ENCODE measurements at places on chromosomes 11 and 22. TPM values are rescaled to one million over a fixed set of nuclear protein-coding genes. Genes with fewer than 3 reads are reported as not detected.

DNA sequence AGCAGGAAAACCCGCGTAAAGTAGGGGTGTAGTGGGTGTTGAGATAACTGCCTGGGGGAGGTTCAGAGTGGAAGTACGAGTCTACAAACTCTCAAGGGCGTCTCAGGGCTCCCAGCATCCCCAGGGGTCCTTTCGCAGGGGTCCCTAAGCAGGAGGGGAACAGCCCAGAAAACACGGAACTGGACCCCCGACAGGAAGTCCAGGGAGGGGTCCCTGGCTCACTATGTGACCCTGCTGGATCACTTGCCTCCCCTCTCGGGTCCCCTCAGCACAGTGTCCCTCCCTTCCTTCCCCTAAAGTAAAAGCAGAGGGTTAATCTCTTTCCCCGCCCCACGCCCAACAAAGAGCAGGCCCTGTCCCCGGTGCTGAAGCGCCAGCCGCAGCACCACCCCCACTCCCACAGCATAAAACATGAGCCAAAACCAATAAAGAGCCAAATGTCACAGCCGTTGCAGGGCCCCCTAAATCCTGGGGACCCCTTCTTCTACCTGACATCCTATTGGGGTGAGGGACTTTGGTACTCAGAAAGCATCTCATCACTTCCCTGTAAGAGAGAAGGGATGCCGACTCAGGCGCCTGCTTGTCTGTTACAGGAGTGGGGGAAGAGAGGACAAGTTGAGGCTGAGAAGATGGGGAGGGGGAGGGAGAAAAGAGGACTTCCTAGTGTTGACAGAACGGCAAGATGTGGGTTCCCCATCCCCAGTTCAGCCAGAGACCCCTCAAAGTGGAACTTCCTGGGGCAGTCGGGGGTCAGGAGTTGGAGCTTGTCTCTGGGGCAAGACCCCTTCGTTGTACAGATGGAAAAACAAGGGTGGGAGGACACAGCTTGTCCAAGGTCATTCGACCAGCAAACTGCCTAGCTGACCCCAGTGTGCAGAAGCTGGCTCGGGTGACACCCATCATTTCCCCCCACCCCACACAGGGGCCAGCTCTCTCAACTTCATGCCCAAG lies 1.4 kb upstream of the NEFH start:
- peak; percentile 84 for DNase-seq

DNA sequence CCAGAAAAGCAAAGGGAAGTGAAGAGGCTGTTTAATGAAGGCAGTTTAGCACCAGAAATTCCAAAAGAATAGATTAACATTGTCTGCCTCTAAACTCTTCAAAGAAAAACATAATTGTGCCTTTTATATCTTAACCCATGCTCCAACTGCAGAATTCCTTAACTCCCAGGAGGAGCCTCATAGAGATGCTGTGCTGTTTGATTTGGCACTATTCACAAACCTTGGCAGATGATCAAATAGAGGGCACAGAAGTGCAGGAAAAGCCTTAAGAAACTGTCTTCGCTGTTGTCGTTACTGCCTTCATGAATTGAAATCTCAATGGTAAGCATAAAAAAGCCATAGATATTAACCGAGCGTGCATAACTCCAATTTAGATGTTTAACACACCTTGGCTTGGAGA lies 124.1 kb upstream of the MPPED2 start:
- no peak for DNase-seq

DNA sequence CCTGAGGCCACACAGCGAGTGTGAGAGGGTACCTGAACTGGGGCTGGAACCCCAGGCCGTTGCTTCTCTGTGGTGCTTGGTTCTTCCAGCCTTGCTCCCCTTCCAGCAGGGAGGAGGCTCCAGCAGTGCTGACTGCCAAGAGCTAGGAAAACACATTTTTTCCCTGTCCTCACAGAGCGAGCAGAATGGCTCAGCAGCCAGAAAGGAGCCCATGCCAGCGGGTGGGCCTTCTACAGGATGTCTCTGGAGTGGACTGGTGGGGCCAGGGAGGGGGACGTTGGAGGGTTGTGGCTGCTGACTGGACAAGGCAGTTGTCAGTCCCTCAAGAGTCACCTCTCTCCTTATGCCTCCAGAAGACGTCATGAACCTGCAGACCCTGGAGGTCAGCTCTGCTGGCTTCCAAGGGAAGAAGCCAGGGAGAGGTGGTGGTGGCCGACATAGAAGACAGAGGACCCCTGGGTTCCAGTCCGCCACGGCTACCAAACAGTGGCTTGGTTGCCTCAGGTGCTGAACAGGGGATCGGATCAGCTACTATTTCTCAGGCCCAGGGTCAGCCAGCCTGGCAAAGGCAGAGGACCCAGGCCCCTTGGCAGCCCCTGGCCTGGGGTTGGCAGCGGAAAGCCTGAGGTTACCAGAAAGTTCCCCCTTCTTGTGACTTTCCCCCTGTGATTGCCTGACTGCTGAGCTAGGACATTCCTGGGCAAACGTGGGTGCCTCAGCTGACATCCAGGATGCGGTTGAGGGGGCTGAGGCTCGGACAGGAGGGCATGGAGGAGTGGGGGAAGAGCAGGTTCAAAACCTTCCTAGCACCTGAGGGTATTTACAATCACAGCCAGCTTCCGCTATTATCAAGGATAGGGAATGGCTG lies 3.7 kb downstream of the MAFF start:
- DNase-seq, result no peak

DNA sequence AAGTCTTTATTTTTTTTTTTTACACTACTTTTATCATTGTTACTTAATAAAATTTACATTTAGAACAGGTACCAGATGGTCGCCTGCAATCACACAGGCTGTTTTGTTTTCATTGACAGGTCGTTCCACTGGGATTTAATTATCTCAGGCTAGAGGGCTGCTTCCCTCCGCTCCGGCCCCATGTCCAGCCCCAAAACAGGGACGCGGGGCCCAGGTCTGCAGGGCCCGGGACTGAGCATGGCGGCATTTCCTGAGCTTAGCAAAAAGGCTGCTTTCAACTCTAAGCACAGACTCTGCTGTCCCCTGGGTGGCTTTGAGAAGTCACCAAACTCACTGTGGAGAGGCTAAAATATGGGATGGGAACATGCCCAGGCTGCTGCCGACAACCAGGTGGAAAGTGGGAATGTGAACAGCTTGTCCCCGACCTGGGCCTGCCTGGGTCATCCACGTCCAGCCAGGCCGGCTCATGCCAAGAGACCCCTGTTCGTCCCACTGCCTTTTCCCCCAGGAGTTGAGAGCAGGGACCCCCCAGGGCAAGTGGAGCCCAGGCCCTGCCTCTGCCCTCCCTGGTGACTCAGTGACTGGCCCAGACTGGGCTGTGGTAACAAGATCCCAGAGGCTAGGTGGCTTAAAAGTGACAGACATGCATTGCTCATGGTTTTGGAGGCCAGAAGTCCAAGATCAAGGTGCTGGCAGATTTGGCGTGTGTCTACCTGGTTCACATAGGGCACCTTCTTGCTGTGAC lies 150.0 kb downstream of the SHANK2 start:
- no peak for DNase-seq

GRCh38 chr22:21796863-21797262 lies 61.3 kb upstream of the YPEL1 start:
- DNase-seq, result no peak

- DNase-seq, result no peak
Measured at GRCh38 chr11:20031155-20032001, 128.9 kb downstream of the DBX1 start.

DNA sequence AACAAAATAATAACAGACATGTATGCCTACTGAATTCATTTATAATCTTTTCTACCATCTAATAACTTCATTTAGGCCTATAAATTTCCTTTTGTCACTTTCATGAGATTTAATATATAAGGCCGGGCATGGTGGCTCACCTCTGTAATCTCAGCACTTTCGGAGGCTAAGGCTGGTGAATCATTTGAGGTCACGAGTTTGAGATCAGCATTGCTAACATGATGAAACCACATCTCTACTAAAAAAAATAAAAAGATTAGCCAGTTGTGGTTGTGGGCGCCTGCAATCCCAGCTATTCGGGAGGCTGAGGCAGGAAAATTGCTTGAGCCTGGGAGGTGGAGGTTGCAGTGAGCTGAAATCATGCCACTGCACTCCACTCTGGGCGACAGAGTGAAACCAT lies 14.2 kb upstream of the NTM start:
- no peak for DNase-seq

- no peak for DNase-seq
Measured at GRCh38 chr11:123239191-123240150, 44.4 kb upstream of the CLMP start.

DNA sequence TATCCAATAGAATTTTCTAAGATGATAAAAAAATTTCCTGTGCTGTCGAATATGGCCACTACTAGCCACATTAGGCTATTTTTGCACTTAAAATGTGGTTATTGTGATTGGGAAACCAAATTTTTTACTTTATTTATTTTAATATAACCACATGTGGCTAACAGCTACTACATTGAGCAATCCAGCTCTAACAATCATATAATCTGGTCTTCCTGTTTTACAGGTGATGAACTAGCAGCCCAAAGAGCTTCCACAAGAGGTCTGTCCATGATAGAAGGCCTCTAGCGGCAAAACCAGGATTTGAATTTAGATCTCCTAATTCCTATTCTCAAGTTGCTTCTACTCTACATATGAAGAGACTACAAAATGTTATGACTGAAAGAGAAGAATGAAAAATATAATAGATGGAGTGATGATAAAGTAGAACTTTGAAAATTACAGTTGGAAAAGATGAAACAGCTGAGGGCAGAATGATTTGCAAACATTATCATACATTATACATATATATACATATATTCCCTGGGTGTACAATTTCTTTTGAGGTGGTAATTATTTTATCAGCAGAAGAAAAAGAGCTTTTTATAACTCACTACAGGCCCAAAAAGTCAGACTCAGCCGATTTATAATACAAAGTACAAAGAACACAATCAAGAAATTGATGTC lies 363.5 kb upstream of the PITPNB start:
- DNase-seq, result no peak

GRCh38 chr11:79090191-79090705 lies 350.6 kb downstream of the TENM4 start:
- DNase-seq, result no peak

GRCh38 chr11:61294717-61295595 lies at the start of gene VWCE:
Gene VWCE, minus strand, starts transcription at chr11:61295316. Its CDS starts 279 bp downstream, at chr11:61295037.
- peak; percentile 92 for DNase-seq

- DNase-seq, result no peak
Measured at GRCh38 chr11:134916421-134917213, 504.6 kb upstream of the B3GAT1 start.

DNA sequence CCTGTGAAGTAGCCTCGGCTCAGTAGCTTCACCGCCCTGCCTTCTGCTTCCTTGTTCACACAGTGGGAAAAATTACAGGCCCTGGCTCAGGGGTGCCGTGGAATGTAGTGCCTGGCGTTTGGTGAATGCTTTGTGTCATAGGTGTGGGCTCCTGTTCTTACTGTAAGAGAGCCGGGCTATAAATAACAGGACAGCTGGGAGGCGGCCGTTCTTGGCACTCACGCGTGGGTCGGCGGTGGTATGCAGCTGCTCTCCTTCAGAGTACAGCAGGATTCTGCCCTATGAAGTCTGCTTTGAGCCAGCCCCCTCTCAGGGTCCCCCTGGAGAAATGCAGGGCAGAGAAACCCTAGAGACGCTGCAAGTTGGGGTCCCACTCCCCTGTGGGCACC lies 84.2 kb downstream of the CTTN start:
- DNase-seq, result no peak

GRCh38 chr11:11732116-11732515 lies 109.7 kb upstream of the USP47 start:
- no peak for DNase-seq

IGF2 gene
- 0.45 TPM for total RNA-seq

C11orf97 gene
- not detected for total RNA-seq

TPH1 gene
- total RNA-seq, result 0.36 TPM

TIMP3 gene
- not detected for total RNA-seq

OR52A5 gene
- total RNA-seq, result not detected

DEFB108B gene
- not detected for total RNA-seq

GTSE1 gene
- 40.8 TPM for total RNA-seq
